ENCODE measurements at places on chromosomes 4 and X.

DNA sequence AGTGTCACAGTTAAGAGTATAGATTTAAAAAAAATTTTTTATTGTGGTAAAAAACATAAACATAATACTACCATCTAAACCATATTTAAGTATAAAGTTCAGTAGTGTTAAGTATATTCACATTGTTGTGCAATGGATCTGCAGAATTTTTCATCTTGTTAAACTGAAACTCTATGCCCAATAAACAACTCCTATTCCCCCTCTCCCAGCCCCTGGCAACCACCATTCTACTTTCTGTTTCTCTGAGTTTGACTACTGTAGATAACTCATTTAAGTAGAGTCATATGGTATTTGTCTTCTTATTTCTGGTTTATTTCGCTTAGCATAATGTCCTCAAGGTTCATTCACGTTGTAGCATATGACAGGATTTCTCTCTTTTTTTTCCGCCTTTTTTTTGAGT is 112.4 kb downstream of the PTTG2 start:
- no peak for DNase-seq

DNA sequence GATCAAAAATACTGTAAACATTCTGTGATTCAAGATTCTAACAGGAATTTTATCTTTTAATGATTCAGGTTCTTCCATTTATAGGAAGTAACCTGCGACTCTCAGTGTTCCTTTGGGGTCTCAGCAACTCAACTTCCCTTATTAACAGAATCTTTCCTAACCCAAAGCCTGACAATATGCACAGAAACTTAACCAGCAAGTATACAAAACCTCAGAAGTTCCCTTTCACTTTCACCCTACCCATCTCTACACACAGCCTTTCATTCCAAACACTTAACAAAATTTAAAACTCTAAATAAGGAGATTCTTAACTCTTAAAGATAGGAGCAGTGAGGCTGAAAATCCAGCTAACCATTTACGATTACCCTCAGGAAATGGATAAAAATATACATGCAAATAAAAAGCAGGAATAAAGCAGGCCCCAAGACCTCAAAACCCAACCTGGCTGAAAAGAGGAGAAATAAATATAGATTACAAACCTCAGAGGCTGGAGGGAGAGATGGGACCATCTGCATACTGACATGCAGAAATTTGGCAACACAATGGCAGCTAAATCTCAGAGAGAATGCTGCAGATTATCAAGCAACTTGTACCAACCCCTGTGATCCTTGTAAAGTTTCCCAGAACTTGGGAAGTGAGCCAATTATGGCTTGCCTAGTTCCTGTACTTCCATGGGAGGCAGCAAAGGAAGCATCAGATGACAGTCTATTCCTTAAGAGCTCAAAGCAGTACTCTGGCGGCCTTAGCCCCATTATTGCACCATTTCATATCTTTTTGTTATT is 101.0 kb downstream of the ATP11C start:
- no peak for DNase-seq

DNA sequence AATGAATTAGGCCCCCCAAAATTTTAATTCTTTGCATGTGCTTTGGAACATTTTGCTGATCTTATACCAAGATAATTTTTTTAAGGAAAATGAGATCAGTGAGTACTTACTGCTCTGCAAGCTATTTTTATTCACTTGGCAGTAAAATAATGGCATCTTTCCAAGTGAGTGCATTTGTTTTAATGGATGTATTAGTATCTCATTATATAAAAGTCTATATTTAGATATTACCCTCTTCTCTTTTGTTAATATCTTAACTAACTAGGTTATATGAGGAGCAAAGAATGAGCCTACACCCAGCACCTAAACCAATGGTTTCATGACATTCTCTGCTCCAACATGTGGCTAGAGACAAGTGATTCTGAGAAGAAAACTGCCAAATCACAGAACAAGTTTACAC is 21.1 kb upstream of the ARAF start:
- DNase-seq = no peak

GRCh38 chr4:52126966-52127365 is 75.9 kb downstream of the SPATA18 start:
- DNase-seq = no peak

Measured in cortex of kidney (tissue), 1 donor.